ENCODE measurements at places on chromosomes 4 and X.

DNA sequence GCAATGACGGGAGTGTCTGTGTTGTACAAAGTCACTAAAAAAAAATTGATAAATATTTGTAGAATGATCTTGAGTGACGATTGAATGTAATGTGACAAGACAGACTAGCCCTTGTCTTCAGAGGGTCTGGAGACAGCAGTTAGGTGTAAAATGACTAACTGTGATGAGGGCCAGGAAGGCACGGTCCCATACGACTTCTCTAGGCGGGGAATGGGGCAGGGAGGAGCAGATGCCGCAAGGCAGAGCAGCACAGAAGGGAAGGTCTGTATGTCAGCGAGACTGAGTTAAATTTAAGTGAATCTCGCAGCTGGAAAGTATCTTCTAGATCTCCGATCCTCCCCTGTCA lies 405 bp downstream of the CENPE start:
- no peak for DNase-seq

- DNase-seq: no peak
These were observed 336.5 kb downstream of the PDGFC start for GRCh38 chr4:156635051-156635450.

GRCh38 chrX:16885628-16886027 lies 15.5 kb upstream of the RBBP7 start:
- no peak for DNase-seq

- no peak for DNase-seq
These were observed 591.5 kb downstream of the PPARGC1A start for GRCh38 chr4:23298371-23298770.

DNA sequence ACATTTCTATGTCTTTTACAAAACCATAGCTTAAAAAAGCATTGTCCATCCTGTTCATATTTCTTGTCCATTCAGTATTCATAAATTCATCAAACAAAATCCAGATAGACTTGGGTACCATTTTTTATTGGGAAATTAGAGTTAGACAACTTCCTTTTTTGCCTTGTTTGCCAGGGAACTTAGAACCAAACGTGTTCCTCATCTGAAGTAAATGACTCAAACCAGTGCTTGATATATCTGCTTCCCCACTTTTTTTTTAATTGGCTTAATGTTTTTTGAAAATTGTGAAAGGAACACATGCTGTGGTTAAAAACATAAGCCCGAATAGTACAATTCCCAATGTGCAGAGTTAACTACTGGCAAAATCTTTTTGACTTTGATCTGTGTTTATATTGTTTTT lies 44.2 kb downstream of the DLG3 start:
- DNase-seq: no peak

- DNase-seq: no peak
These were observed 33.0 kb downstream of the MTHFD2L start for GRCh38 chr4:74190919-74191397.

DNA sequence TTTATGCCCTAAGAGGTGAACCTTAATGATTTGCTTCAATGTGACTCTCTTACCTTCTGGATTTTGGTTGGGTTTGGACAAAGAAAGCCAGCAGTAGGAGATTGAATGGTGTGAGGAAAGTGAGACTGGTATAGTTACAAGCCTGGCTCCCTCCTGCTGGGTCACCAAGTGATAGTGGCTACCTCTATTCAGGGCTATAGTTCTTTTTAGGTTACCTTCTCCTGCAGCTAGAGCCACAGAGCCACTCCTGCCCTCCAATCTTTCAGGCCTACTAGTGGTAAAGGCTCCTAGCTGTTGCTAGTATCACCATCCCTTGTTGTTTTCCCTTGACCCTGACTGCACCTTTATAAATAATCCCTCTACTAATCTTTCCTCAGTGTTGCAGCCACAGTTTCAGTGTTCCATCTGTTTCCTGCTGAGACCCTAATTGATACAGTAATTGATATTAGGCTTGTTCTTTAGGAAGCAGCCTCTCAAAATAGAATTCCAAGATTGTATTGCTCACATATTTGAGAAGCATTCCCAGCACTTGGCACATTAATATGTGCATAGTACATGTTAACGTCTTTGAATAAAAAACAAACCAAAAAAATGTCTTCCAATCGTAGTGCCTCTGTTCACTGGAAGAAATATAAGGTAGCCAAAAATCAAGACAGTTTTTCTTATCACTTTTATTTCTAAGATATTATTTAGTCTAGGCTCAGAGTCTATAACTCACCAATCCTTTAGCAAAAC lies 82.3 kb downstream of the SRPX start:
- DNase-seq: no peak

DNA sequence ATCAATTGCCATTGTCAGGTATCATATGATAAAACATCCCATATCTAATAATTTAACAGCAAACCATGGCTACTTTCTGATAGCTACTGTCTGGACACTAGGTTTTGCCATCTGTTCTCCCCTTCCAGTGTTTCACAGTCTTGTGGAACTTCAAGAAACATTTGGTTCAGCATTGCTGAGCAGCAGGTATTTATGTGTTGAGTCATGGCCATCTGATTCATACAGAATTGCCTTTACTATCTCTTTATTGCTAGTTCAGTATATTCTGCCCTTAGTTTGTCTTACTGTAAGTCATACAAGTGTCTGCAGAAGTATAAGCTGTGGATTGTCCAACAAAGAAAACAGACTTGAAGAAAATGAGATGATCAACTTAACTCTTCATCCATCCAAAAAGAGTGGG lies 7.0 kb downstream of the NPY5R start:
- no peak for DNase-seq

DNA sequence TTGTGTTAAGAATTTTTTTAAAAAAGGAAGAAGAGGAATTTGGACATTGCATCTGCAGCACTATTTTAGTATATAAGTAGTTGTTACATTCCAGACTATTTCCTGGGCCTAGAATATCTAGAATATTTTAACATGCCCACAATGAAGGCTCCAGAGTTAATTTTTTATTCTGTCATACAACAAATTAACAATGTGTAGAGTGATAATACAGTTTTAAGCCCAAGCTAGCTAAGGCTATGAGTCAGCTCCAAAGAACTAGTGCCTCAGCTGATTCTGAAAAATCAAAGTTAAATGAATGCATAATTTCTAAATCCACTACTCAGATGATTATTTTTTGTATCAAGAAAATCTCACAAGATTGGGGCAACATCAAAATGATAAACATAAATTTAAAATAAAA lies 231.4 kb downstream of the PRDM5 start:
- DNase-seq: no peak

DNA sequence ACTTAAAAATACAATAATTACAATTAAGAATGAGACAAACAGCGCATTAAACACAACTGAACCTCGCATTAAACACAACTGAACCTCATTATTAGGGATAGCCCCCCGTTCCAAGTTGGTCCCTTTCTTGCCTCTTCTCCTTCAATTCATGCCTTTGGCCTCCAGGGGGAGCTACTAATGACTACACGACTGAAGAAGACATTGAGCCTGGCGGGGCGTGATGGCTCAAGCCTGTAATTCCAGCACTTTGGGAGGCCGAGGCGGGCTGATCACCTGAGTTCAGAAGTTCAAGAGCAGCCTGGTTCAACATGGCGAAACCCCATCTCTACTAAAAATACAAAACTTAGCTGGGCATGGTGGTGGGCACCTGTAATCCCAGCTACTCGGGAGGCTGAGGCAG lies 56.4 kb upstream of the NWD2 start:
- DNase-seq: no peak

- DNase-seq: no peak
These were observed 67.2 kb downstream of the ANTXR2 start for GRCh38 chr4:80005863-80006262.

GRCh38 chrX:97334850-97335249 lies 451.1 kb downstream of the RPA4 start:
- no peak for DNase-seq

DNA sequence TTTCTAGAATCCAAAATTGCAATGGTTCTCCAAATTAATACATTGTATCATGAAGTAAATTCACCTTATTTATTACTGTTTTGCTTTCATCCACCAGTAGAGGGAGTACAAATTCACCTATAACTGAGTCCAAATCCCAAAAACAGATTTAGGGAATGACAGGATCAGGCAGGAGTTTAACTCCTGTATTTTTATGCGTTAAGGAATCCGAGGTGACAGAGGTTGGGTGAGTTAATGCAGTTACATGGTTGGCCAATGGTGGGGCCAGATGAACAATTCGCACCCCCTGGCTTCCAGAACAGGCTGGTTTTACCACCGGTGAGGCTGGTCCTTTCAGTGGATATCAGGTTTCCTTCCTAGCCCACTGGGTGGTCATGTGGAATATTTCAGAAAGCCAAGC lies 82.4 kb downstream of the MTNR1A start:
- no peak for DNase-seq

DNA sequence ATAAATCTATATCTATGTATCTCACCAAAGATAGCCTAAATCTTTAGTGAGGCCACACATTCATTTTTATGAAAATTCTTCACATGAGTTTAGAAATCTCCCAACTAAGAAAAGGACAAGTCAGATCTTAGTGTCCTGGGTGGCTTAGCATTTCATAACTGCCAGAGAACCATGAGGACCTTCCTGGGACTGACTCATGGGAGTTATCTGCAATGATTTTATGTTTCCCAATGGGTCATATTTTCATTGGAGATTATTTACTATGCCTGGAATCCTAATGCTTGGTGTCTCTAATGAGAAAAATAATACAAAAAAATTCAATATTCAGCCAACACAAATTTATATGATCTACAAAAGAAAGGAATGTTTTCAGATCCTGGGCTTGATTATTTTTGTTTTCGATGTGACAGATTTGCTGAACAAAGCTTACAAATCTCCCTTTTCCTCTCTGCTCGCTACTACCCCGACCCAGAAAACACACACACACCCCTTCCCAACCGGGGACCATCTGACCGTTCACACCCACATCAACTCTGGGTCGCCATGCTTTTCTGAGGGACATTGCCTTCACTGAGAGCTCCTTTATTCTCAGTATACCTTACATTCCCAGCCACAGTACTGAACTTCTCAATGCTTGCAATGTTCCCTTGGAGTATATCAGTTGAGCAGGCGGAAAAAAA lies 40.1 kb downstream of the SORBS2 start:
- DNase-seq: no peak

GRCh38 chrX:42442745-42443144 lies 335.2 kb downstream of the PPP1R2C start:
- no peak for DNase-seq

- no peak for DNase-seq
These were observed 13.7 kb downstream of the GABRA4 start for GRCh38 chr4:46979726-46980125.

- no peak for DNase-seq
These were observed 647 bp downstream of the OPHN1 start for GRCh38 chrX:68432648-68433047.

- DNase-seq: no peak
These were observed 424.5 kb downstream of the RPA4 start for GRCh38 chrX:97308171-97308570.

DNA sequence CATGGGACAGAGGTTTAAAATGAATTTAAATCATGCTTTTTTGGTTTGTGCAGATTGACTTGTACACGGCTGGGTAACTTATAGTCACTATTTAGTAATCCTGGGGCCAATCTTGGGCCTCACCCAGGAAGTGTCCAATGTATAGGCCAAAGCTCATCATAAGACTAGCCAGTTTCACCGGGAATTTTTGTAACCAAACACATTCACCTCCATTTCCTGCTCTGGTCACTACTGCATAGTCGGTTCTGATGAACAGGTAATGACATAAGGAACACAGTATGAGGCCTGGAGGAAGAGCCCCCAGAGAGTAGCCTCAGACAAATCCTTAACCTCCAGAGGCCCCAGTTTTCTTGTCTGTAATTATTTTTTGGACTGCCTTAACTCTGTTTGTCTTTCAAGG lies 81.9 kb downstream of the HPRT1 start:
- no peak for DNase-seq

GRCh38 chr4:73612032-73612431 lies 8.2 kb downstream of the RASSF6 start:
- DNase-seq: no peak

DNA sequence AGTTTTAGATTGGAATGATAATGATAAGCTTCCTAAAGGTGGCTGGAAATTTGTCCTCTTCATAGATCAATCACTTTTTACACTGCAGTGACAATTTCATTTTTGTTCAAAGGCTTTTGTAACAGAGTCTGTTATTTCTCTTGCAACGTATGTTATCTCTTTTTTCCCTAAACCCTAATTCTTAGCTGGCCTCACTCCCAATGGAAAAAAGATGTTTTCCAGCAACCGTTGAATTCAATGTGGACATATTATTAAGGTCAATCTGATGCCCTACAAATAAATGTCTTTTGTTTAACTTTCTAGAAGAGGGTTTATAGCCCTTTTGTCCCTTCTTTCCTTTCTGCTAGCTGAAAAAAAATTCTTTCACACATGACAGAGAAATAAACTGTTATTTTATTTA lies 192.7 kb upstream of the NWD2 start:
- no peak for DNase-seq

GRCh38 chrX:126836186-126836585 lies 16.7 kb downstream of the PRR32 start:
- DNase-seq: no peak

DNA sequence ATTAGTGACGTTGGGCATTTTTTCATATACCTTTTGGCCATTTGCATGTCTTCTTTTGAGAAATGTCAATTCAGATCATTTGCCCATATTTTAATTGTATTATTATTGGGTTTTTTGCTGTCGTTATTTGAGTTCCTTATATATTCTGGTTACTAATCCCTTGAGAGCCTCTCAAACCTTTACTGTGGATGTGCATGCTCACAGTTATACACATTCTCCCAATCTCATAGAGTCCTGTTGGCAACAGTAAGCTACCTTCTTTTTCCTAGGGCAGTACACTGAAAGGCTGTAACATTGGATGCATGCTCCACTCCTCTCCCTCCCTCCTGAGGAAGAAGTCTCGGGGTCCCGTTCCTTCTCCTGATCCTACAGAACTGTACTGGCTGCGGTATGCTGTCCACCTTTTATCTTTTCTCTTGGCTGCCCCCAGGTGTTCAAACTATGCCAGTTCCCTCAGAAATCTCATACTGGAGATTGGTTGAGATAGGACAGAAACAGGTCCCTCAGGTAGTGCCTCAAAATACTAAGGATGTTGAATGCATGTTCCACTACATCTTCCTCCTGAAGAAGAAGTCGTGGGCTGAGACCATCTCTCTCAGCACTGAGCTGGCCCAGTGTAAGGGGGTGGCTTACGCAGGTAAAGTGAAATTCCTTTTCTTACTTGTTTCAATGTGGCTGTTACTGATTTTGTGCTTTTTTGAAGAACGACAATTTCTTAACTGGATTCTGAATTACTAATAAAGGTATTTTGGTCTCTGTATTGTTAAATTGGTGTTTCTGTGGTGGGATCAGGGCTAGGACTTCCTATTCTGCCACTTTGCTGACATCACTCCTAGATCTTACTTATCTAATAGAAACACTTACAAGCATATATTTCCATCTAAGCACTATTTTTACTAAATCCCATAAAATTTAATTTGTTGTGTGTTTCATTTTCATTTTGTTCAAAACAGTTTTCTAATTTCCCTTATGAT lies 145.4 kb upstream of the HUWE1 start:
- no peak for DNase-seq

GRCh38 chr4:75727073-75727472 lies 2.7 kb downstream of the USO1 start:
- no peak for DNase-seq

DNA sequence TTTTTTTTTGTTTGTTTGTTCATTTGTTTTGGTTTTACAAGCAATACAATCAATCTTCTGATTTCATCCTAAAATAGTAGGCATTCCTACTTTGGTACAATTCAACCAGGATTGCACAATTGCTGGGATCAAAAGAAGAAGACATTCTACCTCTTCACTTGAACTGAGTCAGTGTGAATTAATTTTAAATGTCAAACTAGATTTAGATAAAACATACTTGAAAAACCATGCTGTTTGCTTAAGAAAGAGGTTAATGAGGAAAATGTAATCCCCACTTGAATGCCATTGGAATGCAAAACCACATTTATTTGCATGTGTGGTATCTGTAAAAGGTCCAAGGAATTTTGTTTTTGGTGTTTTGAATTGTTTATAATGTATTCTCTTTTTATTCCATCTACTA lies 40.5 kb downstream of the HAND2 start:
- no peak for DNase-seq

Measured in left forelimb (tissue), 1 donor.